ENCODE measurements at places on chromosomes 16 and 17. TPM values are rescaled to one million over a fixed set of nuclear protein-coding genes. Genes with fewer than 3 reads are reported as not detected.
A peak's percentile ranks its signal among the peaks of the same experiment; 100 is the strongest.

The ZNF785 gene
- total RNA-seq, result 24.8 TPM

- no peaks in the 10 kb centered on the region for H3K4me1 ChIP-seq
- H3K4me3 ChIP-seq, result no peak overlapping the region
- DNase-seq, result no peak
- no peaks in the 10 kb centered on the region for H3K27me3 ChIP-seq
- no peaks in the 10 kb centered on the region for H3K36me3 ChIP-seq
These were observed 45.4 kb downstream of the KCNJ16 start for GRCh38 chr17:70120425-70120824.

DNA sequence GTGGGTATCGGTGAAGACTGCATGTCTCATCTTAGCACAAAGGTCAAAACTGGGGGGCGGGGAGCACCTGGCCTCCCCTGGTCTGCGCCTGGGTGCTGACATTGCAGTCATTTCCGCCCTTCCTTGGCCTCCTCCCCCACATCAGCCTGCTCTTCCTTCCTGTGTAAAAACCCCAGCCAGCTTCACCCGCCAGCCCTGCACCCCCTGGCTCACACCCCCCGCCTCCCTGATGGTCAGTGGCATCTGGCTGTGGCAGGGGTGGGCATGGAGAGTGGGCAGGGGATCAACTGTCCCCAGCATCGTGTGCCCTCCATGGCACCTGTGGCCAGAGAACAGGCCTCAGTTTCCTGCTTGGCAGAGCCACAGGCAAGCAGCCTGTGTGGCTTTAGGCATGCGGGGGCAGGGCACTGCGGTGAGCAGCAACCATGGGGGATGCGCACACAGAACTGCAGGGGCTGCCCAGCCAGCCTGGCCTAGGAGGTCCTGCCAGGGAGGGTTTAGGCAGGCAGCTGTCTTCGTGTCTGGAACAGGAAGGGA lies 26.5 kb upstream of the LASP1NB start:
- peak overlapping the region; percentile 68 for H3K4me3 ChIP-seq
- H3K27ac ChIP-seq, result peak overlapping the region; percentile 91
- H3K36me3 ChIP-seq, result peaks cover 38% of the 10 kb centered on the region
- H3K4me1 ChIP-seq, result peaks cover 63% of the 10 kb centered on the region
- DNase-seq, result peak; percentile 81

DNA sequence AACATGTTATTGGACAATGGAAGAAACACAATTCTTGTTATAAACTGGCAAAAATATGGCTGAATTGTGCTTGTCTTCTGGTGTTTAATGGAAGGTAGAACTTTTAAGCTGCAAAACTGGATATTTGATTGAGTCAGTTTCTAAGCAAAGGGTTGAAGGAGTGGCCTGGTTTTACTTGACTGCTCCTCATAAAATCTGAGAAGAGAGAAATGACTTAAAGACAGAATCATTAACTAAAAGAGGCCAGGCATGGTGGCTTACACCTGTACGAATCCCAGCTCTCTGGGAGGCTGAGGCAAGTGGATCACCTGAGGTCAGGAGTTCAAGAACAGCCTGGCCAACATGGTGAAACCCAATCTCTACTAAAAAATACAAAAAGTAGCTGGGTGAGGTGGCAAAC lies 770.7 kb downstream of the CDH11 start:
- H3K4me1 ChIP-seq, result no peaks in the 10 kb centered on the region
- no peak for DNase-seq
- H3K36me3 ChIP-seq, result no peaks in the 10 kb centered on the region
- no peak overlapping the region for H3K27ac ChIP-seq

GRCh38 chr17:50803676-50804075 lies 31.7 kb upstream of the WFIKKN2 start:
- peaks cover 6% of the 10 kb centered on the region for H3K27me3 ChIP-seq
- no peak overlapping the region for H3K27ac ChIP-seq
- DNase-seq, result no peak
- H3K36me3 ChIP-seq, result no peaks in the 10 kb centered on the region

DNA sequence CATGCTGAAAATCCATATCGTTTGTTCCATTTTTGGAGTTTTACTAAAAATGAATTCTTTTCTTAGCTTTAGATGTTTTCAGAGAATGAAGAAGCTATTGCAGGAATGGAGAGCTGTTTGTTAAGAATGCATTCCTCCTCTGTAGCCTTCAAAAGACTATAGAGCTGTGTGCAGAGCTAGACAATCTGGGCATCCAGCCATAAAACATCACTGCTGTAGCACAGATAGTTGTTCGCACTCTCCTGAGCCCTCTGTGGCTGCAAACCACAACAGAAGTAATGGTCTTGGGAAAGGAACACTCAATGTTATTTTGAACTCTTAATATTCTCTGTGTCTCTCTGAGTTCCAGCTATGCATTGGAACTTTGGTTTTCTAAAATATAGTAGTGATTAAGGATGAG lies 4.9 kb downstream of the TNRC6C start:
- no peak for DNase-seq
- peaks cover 3% of the 10 kb centered on the region for H3K36me3 ChIP-seq
- peaks cover 45% of the 10 kb centered on the region for H3K4me1 ChIP-seq
- H3K27ac ChIP-seq, result no peak overlapping the region

The MEFV gene
- total RNA-seq, result 0.23 TPM

The AGRP gene
- total RNA-seq, result not detected

- no peak for DNase-seq
- peaks cover 90% of the 10 kb centered on the region for H3K36me3 ChIP-seq
- peak overlapping the region; percentile 62 for H3K27ac ChIP-seq
- no peaks in the 10 kb centered on the region for H3K27me3 ChIP-seq
These were observed 6.8 kb downstream of the ZNF267 start for GRCh38 chr16:31880322-31880979.

- H3K27me3 ChIP-seq, result no peaks in the 10 kb centered on the region
- peaks cover 3% of the 10 kb centered on the region for H3K36me3 ChIP-seq
- H3K4me3 ChIP-seq, result no peak overlapping the region
- no peak for DNase-seq
- no peak overlapping the region for H3K27ac ChIP-seq
These were observed 11.5 kb upstream of the SCN4A start for GRCh38 chr17:63984236-63984635.

- no peak overlapping the region for H3K4me3 ChIP-seq
- H3K4me1 ChIP-seq, result peaks cover 6% of the 10 kb centered on the region
- H3K27ac ChIP-seq, result no peak overlapping the region
These were observed 33.5 kb downstream of the NUP93 start for GRCh38 chr16:56763291-56763916.

- DNase-seq, result no peak
- no peak overlapping the region for H3K4me3 ChIP-seq
- no peaks in the 10 kb centered on the region for H3K4me1 ChIP-seq
- no peaks in the 10 kb centered on the region for H3K36me3 ChIP-seq
These were observed 73.5 kb downstream of the FOXL1 start for GRCh38 chr16:86651823-86652222.

- H3K4me1 ChIP-seq, result peaks cover 38% of the 10 kb centered on the region
- DNase-seq, result no peak
- H3K27me3 ChIP-seq, result no peaks in the 10 kb centered on the region
- peaks cover 21% of the 10 kb centered on the region for H3K36me3 ChIP-seq
These were observed 2.4 kb downstream of the EVI2A start for GRCh38 chr17:31318851-31319661.

DNA sequence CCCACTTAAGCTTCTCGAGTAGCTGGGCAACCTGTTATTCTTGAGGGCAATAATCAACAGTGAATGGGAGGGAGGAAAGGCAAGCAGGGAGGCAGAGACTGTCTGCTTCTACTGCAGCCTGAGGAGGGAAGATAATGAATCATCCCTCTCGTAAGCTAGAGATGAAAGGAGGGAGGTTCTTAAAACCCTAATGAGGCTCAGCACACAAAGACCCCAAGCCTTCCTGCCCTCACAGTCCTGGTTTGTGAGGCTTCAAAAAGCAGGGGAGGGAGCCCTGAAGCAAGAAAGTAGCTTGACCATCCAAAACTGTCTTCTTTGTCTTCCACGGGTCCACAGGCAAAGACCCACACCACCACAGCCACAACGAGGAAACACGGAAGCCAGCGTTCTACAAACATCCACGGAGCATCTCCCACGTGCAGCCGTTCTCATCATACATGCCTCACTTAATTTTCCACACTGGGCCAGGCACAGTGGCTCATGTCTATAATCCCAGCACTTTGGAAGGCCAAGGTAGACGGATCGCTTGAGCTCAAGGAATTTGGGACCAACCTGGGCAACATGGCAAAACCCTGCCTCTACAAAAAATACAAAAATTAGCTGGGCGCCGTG lies 1.8 kb downstream of the PIK3R5 start:
- peak overlapping the region; percentile 98 for H3K4me3 ChIP-seq
- H3K27me3 ChIP-seq, result no peaks in the 10 kb centered on the region
- DNase-seq, result no peak

GRCh38 chr17:7383742-7384488 lies 3.0 kb downstream of the TNK1 start:
- DNase-seq, result peak; percentile 86
- peaks cover 5% of the 10 kb centered on the region for H3K36me3 ChIP-seq
- H3K27me3 ChIP-seq, result peaks cover 31% of the 10 kb centered on the region
- H3K4me1 ChIP-seq, result peaks cover 11% of the 10 kb centered on the region
- H3K4me3 ChIP-seq, result peak overlapping the region; percentile 76
- peak overlapping the region; percentile 63 for H3K27ac ChIP-seq

DNA sequence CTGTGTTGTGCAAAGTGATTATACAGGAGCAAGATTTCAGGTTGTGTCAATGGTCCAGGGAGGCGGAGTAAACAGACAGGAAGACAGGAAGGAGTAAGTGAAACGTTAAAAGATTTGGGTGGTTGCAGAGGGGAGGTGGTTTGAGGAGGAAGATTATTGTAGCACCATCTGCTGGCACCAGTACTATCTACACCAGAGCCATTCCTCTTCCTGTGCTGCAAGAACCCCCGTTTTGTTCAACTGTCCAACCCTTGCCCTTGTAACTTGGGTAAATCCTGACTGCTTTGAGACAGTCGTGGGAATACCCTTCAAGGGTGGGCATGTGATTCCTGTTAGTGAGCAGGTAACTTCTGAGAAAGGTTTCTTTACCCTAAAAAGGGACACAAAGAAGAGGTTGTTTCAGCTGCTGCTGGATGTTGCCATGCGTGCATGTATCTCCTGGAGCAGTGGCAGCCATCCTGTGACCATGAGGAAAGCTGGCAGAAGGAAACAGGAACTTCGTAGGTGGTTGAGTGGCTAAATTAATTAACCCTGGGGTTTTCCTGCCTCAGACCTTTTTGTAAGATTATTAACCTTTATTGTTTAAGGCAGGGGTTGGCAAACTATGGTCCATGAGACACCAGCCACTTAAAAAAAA lies 124.1 kb downstream of the PRKCA start:
- H3K36me3 ChIP-seq, result peaks cover 10% of the 10 kb centered on the region
- H3K4me3 ChIP-seq, result peak overlapping the region; percentile 71
- no peak for DNase-seq
- peaks cover 40% of the 10 kb centered on the region for H3K4me1 ChIP-seq
- no peaks in the 10 kb centered on the region for H3K27me3 ChIP-seq

DNA sequence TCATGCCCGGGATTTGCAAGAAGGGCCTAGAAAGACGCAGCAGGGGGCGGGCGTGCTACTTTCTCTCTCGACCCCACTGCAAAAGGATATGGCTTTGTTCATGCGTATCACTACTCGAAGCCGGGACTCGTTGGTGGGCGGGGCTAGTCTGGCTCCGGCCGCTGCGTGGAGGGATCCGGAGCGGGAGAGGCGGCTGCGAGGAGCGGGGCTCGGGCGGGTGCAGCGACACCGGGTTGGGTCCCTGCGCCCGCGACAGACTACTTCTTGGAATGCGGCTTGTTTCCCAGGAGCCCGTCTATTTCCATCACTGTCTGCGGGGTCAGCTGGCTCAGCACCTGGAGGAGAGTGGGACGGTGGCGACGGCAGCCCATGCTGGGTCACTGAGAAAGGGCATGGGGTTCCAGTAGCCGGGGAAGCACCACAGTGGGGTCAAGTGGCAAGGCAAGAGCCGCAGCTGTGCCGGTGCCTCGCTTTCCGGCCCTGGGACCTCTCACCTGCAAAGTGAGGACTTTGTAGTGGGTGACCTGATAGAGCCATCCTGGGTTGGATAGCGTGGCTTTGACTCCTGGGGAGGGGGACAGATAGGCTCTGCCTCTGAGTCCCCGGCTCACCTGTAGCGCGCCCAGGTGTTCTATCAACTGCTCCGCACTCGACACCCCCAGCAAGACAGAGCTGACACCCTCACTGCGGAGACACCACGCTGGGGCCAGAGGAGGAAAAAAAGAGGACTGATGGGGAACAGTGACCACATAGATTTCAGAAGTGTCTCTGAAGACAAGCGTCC lies 6.6 kb downstream of the KCNAB3 start:
- peak overlapping the region; percentile 84 for H3K27ac ChIP-seq
- peak overlapping the region; percentile 76 for H3K4me3 ChIP-seq
- H3K27me3 ChIP-seq, result no peaks in the 10 kb centered on the region
- peak; percentile 85 for DNase-seq
- peaks cover 6% of the 10 kb centered on the region for H3K36me3 ChIP-seq
- H3K4me1 ChIP-seq, result peaks cover 15% of the 10 kb centered on the region

- no peak for DNase-seq
- H3K4me1 ChIP-seq, result no peaks in the 10 kb centered on the region
- H3K4me3 ChIP-seq, result no peak overlapping the region
- H3K36me3 ChIP-seq, result no peaks in the 10 kb centered on the region
These were observed 11.4 kb upstream of the ITPRIPL2 start for GRCh38 chr16:19102187-19102872.

DNA sequence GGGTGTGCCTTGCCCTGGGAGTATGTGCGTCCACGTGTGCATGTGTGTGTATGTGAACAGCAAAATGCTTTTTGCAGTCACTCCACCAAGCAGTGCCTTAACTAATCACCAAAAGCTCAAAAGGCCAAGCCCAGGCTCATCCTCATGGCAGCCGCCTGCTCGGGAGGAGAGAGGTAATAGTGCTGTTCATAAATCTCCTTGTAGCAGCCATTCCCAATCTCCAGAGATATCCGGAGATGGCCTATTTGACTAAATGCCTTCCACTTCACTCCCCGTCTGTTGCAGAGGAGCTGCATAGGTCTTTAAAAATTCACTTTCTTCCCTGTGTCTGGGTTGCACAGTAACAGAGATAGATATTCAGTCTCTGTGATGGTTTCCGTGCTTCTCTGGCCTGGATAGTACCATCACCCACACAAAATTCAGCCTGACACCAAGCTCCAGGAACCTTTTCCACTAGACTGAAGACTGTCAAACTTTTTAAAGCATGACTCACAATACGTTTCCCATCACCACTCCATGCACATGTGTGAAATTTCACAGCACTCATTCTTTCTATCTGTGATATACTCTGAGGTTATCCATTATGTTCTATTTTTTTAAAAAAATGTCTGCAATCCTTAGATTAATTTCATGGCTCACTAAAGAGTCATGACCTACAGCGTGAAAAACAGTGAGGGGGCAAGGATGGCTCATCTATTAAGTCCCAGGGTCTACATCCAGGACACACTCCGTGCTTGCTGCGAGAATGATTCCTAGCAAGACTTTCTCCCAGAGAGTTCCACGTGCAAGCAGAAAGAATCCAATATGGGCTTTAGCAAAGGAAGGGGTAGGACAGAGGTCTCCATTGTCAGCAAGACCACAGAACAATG lies 357.8 kb downstream of the GRIN2A start:
- H3K4me1 ChIP-seq, result no peaks in the 10 kb centered on the region
- no peak overlapping the region for H3K27ac ChIP-seq
- no peaks in the 10 kb centered on the region for H3K36me3 ChIP-seq
- DNase-seq, result no peak

The CD300H gene
- total RNA-seq, result not detected
